Hematopoietic multipotent progenitor cell (in vitro differentiated cells): ENCODE measurements at places on chromosomes 1 and 21.

- peak; percentile 34 for DNase-seq
These were observed 85.0 kb downstream of the NKAIN1 start for GRCh38 chr1:31154632-31155215.

GRCh38 chr1:21114431-21114830 is 62.3 kb downstream of the EIF4G3 start:
- DNase-seq = no peak

DNA sequence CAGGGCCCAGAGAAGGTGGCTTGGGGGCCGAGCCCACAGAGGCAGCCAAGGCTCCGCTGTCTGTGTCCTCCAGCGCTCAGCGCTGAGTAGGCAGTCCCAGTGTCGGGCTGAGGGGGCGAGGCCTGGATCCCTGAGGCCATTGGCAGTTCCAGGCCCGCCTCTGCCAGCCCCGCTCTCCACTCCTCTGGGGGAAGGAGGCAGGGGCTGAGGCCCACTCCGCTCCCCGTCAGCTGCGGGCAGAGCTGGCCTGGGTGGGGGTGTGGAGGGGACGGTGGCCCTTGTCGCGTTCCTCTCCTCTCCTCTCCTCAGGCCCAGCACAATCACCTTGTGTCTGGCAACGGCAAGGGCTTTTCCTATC is 132.8 kb downstream of the CASZ1 start:
- no peak for DNase-seq

DNA sequence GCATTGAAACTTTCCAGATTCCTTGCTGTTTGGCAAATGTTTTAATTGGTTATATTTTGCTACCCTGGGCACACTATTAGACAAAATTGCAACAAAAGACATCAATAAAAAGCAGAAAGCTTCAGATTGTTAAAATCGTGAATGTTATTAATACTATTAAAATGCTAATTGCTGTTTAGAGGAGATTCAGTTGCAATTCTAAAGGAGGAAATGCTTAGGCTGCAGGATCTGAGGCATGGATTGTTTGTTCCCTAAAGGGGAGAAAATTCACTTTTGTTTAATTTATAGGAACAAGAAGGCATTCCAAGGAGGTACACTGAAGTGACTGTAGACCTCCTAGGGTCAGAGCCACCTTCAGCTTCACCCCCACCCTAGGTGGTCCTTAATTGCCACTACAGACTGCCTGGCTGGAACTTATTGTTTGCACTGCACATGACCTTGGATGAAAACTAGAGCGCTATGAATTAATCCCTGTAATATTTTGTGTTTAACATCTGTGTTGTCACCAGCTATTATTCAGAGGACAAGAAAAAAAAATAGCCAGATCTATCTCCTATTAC is 1266.9 kb upstream of the ADGRL2 start:
- DNase-seq = no peak

DNA sequence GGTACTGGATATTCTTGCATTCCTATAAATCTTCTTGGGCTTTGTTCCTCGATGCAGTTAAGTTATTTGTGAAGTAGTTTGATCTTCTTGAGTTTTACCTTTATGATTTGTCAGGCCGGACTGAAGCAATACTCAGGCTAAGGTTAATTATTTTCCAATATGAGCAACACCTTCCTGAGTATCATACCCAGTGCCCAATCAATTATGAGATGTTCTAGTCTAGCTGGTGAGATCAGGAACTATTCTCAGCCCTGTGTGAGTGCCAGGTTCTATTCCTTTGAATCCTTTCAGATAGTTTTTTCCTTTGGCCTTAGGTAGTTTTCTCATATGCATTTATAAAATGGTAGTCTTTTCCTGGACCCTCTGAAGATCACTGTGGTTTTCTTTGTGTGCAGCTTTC is 92.5 kb downstream of the SCMH1 start:
- DNase-seq = no peak

- DNase-seq = no peak
These were observed 7.9 kb downstream of the NKAIN1 start for GRCh38 chr1:31231802-31232201.

DNA sequence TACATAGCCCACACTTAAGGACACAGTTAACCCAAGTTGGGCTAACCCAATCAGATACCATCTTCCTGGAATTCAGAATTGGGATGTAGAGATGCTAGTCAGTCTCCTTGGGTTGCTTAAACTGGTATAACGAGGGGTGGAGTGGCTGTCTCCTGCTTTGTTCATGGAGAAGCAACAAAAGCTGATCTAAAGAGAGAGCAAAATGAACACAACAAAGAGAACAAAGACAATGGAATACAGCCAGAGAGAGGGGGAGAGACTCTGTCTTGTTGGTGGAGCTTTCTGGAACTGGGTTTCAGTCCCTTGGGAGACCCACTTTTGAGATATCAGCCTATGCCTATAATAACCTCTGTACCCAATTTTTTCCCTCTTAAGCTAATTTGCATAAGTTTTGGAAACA is 138.1 kb downstream of the ATG4C start:
- DNase-seq = no peak

DNA sequence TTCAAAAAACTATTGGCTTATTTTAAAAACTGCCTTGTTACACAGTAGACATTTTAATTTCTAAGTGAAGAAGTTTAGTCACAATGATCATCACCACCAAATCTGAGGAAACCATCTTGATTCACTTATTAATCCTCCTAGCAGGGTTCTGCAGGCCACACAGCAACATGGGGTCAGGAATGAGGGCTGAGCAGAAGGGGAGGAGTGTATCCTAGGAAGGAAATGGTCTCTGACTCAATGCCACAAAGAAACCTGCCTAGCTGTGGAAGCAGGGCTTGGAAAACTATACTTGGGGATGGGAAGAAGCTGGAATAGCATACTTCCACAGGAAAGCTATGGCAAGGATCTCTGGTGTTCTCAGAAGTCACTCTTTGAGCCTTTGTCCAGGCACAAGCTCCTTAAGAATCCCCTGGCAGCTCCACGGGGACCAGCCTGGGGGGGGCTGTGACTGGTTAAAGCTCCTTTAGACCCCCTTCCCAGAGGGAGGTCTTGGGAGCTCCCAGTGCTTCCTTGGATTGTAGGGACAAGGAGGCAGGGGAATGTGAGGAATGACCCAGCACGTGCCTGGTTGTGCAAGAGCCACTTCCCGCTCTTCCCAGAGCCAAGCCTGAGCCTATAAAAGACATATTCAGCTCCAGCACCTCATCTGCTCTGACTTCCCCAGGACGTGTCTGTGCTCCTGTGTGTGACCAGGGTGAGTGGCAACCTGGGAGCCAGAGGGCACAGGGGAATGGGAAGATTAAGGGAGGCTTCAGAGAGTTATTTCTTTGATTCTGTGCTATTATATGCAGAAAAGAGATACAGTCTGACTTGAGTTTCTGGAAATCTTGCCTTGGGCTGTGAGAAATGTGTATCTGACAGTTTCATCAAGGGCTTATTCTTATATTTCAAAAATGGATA is at the start of gene LCE2A:
Gene LCE2A (plus strand): TSS at position 645 of the 900 bp plus-strand sequence. CDS start 557 bp downstream, outside the sequence.
- no peak for DNase-seq
